ENCODE measurements at places on chromosomes 3 and 15.

DNA sequence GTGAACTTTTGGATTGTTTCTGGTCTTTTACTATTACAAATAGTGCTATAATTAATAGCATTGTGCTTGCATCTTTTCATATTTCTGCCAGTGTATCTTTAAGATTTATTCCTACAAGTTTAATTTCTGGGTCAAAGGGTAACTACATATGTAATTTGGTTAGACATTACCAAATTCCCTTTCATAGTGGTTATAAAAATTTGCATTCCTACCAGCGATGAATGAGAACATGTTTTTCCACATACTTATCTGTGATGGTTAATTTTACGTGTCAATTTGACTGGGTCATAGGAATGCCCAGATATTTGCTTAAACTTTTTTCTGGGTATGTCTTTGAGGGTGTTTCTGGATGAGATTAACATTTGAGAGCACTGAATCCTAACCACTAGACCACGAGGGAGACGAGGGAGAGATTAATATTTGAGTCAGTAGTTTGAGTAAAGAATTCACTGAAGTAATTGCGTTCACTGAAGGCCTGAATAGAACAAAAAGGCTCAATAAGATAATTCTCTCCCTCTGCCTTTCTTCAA lies 132.3 kb upstream of the NEO1 start:
- no peak for DNase-seq

GRCh38 chr3:30269751-30270445 lies 336.5 kb upstream of the TGFBR2 start:
- no peak for DNase-seq

DNA sequence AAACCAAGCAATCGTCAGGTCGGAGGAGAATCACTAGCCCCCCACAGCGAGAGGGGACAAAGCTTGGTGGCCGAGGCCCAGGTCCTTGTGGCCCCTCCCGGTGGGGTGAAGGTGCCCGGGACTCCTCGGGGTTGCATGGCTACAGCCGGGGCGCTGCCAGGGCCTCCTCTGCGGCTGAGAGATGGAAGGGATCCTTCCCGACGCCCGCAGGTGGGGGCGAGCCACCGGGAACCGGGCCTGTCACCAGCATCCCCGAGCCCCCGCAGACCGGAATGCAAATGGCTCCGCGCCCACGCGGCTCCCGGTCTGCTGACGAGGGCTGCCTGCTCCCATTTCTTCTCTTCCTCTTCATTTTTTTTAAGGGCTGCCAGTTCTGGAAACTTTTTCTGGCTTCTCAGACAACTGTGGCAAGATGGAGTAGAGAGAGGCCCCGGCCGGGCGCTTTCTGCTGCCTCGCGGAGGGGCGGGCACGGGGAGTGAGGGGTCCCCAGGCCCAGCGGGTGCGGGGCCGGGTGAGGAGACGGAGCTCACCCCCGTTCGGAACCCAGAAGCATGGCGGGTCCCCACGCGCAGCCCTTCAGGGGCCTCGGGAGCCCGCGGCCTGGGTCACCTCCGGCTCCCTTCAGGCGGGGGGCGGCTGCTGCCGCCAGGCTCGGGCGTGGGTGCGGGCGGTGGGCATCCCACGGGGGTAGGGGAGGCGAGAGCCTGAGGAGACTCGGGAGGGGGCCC lies 27.5 kb downstream of the MELTF start:
- DNase-seq = no peak

DNA sequence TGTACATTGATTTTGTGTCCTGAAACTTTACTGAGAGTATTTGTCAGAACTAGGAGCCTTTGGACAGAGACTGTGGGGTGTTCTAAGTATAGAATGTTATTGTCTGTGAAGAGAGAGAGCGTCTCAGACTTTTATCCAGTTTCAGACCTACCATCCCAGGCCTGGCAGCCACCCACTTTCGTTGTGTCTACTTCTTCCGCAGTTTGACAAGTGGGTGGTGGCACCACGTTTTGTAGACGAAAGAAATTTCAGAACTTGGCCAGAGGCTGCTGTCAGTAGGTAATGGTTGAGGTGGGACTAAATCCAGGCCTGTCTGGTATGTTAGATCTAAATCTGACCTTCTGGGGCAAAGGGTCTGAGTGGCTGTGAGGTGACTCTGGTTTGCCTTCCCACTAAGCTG lies 13.4 kb upstream of the TRAK1 start:
- DNase-seq = no peak

- no peak for DNase-seq
Observed at GRCh38 chr3:62187022-62187431, 186.3 kb downstream of the FEZF2 start.

DNA sequence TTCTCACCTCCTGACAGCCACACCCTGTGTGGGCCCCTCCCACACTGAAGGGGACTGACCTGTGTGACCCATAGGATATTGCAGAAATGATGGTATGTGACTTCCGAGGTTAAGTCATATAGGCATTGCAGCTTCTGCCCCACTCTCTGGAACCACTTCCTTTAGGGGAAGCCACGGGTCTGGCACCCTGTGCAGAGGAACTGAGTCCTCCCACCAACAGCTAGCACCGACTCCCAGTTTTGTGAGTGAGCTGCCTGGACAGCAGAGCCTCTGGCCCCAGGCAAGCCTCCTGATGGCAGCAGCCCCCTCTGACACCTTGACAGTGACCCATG lies 24.6 kb upstream of the SLC6A6 start:
- DNase-seq = no peak
